Muscle of leg (tissue), 16 donors: ENCODE measurements at places on chromosomes 7 and 10. TPM values are rescaled to one million over a fixed set of nuclear protein-coding genes. Genes with fewer than 3 reads are reported as not detected.

- peak; percentile 11 for DNase-seq
- H3K27me3 ChIP-seq: no peaks in the 10 kb centered on the region
- no peaks in the 10 kb centered on the region for H3K36me3 ChIP-seq
- H3K4me1 ChIP-seq: no peaks in the 10 kb centered on the region
- no peak overlapping the region for H3K4me3 ChIP-seq
Observed at GRCh38 chr7:85103357-85103756, 83.5 kb downstream of the SEMA3D start.

DNA sequence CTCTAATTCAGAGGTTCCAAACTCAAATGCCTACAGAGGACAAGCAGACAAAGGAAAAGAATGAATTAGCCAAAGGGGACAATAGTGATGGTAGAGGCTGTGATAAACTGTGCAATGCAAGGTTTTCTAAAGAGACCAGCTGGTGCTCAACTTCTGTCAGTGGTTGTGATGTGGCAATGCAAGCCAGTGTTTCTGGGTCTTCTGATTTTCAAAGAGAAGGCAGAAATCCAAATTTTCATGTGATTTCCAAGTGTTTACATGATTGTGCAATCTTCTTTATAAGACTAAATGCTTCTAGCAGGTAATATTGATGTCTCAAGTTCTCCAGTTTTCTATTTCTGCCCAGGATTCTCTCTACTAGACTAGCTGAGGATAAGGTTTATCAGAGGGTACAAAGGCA lies 135.9 kb downstream of the PCDH15 start:
- no peaks in the 10 kb centered on the region for H3K36me3 ChIP-seq
- no peaks in the 10 kb centered on the region for H3K27me3 ChIP-seq
- DNase-seq: no peak

DNA sequence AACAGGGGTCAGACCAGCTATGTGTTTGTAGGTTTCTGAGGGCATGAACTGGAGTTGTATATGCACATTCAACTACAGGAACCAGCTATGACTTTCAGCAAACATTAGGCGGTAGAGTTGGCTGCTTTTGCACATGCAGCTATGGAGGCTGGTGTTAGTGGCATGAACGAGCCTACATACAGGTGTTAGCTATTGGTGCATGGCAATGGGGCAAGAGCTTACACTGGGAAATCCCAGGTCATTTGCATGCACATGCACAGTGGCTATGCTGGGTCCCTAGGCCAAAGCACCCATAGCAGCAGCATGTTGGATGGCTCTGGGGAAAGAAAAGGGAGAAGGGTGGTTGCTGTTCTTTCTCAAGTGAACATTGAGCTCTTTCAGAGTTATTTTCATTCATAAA lies 1018.5 kb upstream of the PHF14 start:
- H3K27me3 ChIP-seq: no peaks in the 10 kb centered on the region
- no peak for DNase-seq
- H3K27ac ChIP-seq: no peak overlapping the region

DNA sequence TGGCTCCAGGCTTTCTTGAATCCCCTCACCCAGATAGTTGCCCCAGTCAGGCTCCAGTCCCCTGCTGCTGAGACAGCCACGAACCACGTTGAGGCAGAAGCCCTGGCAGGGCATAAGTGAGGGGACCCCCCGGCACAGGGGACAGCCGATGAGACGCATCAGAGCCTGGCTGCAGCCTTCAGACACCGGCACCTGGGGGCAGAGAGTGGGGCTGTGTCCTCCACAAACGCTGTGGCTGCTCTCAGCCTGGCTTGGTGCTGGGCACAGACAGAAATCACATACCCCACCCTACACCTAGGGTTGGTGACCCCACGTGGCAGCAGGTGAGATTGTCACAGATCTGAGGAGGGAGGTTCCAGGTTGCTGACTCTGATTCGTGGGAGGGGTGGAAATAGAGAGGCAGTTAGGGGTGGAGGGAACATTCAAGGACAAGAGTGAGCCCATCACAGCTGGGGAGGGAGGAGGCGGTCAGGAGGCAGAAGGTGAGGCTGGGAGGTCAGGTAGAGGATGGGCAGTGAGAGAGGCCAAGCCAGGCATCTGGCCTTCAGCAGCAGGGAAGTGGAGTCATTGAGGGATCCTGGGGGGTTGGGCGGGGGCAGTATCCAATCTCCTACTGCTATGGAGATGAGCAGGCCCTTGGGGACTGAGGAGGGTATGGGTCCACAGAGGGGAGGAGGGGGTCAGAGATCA lies 3.2 kb downstream of the GPC2 start:
- H3K4me1 ChIP-seq: peaks cover 26% of the 10 kb centered on the region
- no peak overlapping the region for H3K4me3 ChIP-seq
- no peak for DNase-seq
- H3K27ac ChIP-seq: no peak overlapping the region
- peaks cover 4% of the 10 kb centered on the region for H3K36me3 ChIP-seq

- peaks cover 24% of the 10 kb centered on the region for H3K4me1 ChIP-seq
- H3K4me3 ChIP-seq: no peak overlapping the region
- peaks cover 23% of the 10 kb centered on the region for H3K36me3 ChIP-seq
- DNase-seq: no peak
- H3K27ac ChIP-seq: no peak overlapping the region
Observed at GRCh38 chr10:70542565-70542938, 60.0 kb downstream of the PRF1 start.

GRCh38 chr7:24440892-24441291 lies 132.4 kb upstream of the PALS2 start:
- H3K27ac ChIP-seq: no peak overlapping the region
- no peak for DNase-seq
- H3K36me3 ChIP-seq: no peaks in the 10 kb centered on the region
- H3K4me3 ChIP-seq: no peak overlapping the region

GRCh38 chr7:112120696-112121217 lies 85.4 kb downstream of the DOCK4 start:
- no peak for DNase-seq
- H3K27me3 ChIP-seq: no peaks in the 10 kb centered on the region
- H3K36me3 ChIP-seq: no peaks in the 10 kb centered on the region
- no peak overlapping the region for H3K27ac ChIP-seq

GRCh38 chr10:101241840-101242707 lies 12.8 kb upstream of the LBX1 start:
- H3K36me3 ChIP-seq: no peaks in the 10 kb centered on the region
- peaks cover 43% of the 10 kb centered on the region for H3K27me3 ChIP-seq
- DNase-seq: peak; percentile 71

DNA sequence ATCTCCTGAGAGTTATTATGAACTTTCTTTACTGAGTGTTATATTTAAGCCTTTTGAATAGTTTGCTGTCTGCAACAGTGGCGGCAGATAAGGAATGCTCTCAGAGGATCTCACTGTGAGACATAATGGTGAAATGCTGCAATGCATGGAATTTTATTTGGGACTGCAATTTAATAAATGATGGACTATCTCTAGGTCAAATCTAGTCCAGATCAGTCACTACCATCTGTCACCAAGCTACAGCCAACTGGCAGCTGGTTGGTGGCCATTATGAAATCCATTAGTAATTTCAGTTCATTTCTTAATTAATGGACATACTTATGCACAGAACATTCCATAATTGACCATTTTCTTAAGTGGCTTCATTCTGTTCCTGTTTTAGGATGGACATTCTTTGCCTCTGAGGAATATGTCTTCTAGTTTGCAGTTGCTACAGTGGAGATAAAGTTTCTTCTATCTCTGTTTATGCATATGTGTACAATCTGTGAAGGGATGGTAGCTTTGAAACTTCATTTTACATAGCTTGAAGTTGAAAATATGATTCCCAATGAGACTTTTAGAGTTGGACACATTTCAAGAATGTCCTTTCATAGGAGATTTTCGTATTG lies 586.6 kb downstream of the SUGCT start:
- no peaks in the 10 kb centered on the region for H3K27me3 ChIP-seq
- no peak overlapping the region for H3K27ac ChIP-seq
- DNase-seq: no peak

GRCh38 chr7:69208848-69209247 lies 389.4 kb upstream of the AUTS2 start:
- H3K27me3 ChIP-seq: no peaks in the 10 kb centered on the region
- H3K27ac ChIP-seq: no peak overlapping the region
- no peak overlapping the region for H3K4me3 ChIP-seq
- no peak for DNase-seq
- peaks cover 3% of the 10 kb centered on the region for H3K4me1 ChIP-seq

DNA sequence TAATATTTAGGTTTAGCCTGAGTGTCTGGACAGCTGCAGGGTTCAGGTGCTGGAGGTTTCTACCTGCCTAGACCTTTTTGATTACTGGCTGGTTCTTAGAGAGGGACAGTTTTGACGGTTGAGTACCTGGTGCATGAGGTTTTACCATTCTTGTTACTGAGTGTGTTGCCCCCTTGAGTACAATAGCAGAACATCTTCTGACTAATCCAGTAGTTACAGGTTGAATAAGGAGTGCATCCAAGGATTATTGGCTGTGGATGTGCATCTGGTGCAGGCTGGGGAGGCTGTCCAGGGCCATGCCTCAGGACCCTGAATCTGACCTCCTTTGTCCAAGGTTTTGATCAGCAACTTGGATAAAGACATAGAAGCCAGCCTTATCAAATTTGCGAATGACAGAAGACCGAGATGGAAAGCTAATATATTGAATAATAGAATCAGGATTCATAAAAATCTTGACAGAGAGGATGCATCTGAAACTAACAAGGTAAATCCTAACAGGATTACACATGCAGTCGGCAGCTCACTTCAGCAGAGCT lies 23.1 kb downstream of the PLPP4 start:
- DNase-seq: no peak
- H3K4me3 ChIP-seq: no peak overlapping the region
- H3K36me3 ChIP-seq: no peaks in the 10 kb centered on the region
- no peak overlapping the region for H3K27ac ChIP-seq

DNA sequence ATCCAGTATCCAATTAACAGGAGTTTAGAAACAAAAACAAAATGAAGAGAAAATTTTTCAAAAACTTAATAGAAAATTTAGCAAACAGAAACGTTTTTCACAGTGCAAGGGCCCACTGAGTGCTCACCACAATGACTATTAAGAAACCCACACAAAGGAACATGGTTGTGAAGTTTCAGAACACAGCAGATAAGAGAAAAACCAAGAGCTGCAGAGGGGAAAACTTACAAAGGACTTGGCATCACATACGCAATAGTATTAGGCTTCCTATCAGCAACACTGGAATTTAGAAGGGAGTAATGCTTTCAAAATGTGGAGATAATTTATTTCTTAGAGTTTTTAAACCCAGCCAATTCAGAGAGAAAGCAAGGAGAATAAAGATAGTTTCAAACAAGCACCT lies 1.7 kb upstream of the C7orf25 start:
- no peak for DNase-seq
- no peaks in the 10 kb centered on the region for H3K27me3 ChIP-seq
- H3K27ac ChIP-seq: no peak overlapping the region

- peaks cover 2% of the 10 kb centered on the region for H3K4me1 ChIP-seq
- H3K36me3 ChIP-seq: no peaks in the 10 kb centered on the region
- no peak for DNase-seq
- H3K27me3 ChIP-seq: no peaks in the 10 kb centered on the region
- no peak overlapping the region for H3K4me3 ChIP-seq
- no peak overlapping the region for H3K27ac ChIP-seq
Observed at GRCh38 chr7:116218051-116218645, 7.8 kb downstream of the TES start.

GRCh38 chr10:24502801-24503460 lies 220.8 kb downstream of the ARHGAP21 start:
- peaks cover 12% of the 10 kb centered on the region for H3K36me3 ChIP-seq
- peaks cover 6% of the 10 kb centered on the region for H3K4me1 ChIP-seq
- DNase-seq: peak; percentile 35
- H3K4me3 ChIP-seq: no peak overlapping the region

DNA sequence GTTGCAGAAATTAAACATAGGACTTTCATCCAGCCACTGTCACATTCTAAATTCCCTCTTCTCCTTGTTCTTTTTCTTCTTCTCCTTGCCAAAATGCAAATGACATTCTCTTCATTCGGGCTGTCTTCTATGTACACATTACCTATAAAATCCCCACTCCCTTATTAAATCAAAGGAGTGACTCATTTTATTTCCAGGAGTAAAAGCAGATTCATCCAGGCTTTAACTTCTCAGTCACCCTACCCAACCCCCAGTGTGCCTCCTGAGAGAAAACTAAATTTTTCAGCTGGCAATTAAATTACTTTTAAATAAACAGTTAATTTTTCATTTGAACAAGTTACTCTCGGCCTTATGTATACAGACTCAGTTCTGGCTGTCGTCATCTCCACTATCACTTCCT lies 223.9 kb upstream of the SHH start:
- H3K27me3 ChIP-seq: peaks cover 7% of the 10 kb centered on the region
- no peak overlapping the region for H3K27ac ChIP-seq

DNA sequence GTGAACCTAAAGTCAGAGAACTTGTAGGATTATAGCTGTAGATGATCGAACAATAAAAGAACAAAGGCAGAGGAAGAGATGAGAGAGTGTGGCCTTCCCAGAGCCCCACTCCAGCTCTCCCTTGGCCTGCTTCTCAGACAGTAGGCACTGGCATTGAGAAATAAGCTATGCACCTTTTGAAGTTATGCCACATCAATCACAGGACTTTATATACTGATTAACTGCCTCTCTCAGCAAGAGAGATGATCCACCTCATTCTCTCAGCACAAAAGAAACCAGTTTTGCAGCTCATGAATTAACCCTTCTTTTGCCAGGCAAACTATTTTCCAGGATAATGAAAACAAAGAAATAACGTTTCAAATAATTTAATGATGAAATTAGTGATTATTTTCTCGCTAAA lies 22.0 kb upstream of the CTTNBP2 start:
- no peaks in the 10 kb centered on the region for H3K4me1 ChIP-seq
- no peak overlapping the region for H3K4me3 ChIP-seq
- no peak for DNase-seq
- no peak overlapping the region for H3K27ac ChIP-seq
- H3K27me3 ChIP-seq: no peaks in the 10 kb centered on the region
- no peaks in the 10 kb centered on the region for H3K36me3 ChIP-seq

GRCh38 chr7:150910996-150911422 lies 58.7 kb downstream of the AOC1 start:
- H3K36me3 ChIP-seq: no peaks in the 10 kb centered on the region
- H3K27me3 ChIP-seq: peaks cover 28% of the 10 kb centered on the region
- no peaks in the 10 kb centered on the region for H3K4me1 ChIP-seq
- DNase-seq: no peak
- no peak overlapping the region for H3K4me3 ChIP-seq

- H3K36me3 ChIP-seq: peaks cover 74% of the 10 kb centered on the region
- DNase-seq: peak; percentile 60
- H3K27ac ChIP-seq: no peak overlapping the region
- peaks cover 24% of the 10 kb centered on the region for H3K4me1 ChIP-seq
- H3K4me3 ChIP-seq: no peak overlapping the region
- H3K27me3 ChIP-seq: no peaks in the 10 kb centered on the region
Observed at GRCh38 chr7:107944411-107945169, 53.6 kb downstream of the DLD start.

- no peak overlapping the region for H3K4me3 ChIP-seq
- peak overlapping the region; percentile 7 for H3K27ac ChIP-seq
- H3K36me3 ChIP-seq: no peaks in the 10 kb centered on the region
- DNase-seq: peak; percentile 27
- no peaks in the 10 kb centered on the region for H3K27me3 ChIP-seq
Observed at GRCh38 chr10:24825551-24825950, 101.9 kb upstream of the ARHGAP21 start.

The KNDC1 gene
- 2.7 TPM for total RNA-seq

The AHR gene
- total RNA-seq: 41.4 TPM

The GCK gene
- 4.4 TPM for total RNA-seq

The GOLGA7B gene
- 0.04 TPM for total RNA-seq

The C7orf57 gene
- 0.09 TPM for total RNA-seq
